Cerebellar nuclear complex (tissue), 1 donor: ENCODE measurements at places on chromosomes 4 and X.

DNA sequence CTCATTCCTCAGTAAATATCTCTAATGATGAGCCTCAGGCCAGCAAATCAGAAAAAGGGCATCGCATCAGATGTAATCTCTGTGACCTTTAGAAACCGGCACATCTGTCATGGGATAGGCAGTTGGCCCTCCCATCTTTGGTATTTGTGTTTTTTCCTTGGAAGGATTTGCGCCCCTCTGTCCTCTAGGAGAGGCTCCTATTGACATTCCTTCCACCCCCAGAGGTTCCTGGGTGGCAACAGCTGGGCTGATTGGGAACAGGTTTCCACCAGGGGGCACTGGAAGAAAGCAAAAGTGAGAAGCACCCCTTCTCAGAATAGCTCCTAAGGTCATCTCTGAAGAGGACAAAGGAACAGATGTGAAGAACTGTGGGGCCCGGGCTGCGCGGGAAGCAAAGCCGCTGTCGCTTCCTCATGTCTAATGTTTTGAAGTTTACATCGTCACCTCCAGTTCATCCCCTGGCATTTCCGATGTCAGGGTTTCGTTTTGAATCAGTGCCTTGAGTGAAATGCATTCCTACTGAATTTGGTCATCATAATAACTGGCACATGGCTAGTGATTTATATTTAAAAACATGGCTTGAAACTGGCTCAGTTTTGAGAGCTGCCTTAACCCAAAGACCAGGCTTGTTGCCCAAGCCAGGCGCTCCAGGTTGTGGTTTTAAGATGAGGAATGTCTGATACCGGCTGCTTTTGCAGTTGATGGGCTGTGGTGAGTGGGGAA is 6.2 kb downstream of the TXK start:
- DNase-seq = no peak

DNA sequence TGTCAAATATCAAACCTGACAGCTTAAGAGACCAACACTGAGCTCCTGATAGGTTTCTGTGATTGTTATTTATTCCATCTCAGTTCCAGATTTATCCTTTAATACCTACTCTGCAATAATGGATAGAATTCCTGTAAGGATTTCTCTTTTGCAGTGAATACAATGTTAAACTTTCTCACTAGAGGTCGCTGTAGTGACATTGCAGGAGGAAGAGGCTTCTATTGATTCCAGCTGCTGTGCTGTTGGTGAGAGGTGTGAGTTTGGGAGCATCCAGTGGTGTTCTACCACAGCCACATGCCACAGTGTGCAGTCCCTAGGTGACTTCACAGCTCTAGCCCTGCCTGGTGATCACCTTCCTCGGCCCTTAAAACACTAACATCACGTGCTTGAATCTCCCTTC is 34.6 kb upstream of the DCAF8L2 start:
- DNase-seq = no peak

- no peak for DNase-seq
Measured at GRCh38 chrX:42948723-42949657, 171.0 kb upstream of the PPP1R2C start.

DNA sequence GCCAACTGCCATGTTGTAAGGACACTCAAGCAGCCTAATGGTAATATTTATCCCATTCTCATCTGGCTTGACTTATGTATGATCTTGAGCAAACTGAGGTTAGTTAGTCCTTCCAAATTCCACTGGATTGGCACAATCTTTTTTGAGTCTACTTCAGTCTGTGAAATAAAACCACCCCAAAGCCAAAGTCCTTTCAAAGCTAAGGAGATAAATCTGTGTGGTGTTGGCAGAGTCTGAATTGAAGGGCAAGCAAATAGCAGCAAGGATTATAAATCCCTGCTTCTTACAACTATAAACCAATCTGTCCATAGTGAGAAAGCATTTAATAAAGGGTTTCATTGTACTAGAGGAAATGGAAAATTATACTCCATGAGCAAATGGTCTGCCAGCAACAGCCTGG is 233.9 kb upstream of the GLRA2 start:
- DNase-seq = no peak

GRCh38 chr4:188078116-188078515 is 31.3 kb downstream of the TRIML2 start:
- no peak for DNase-seq

- DNase-seq = no peak
Measured at GRCh38 chrX:19512359-19512758, 2.9 kb downstream of the MAP3K15 start.

GRCh38 chrX:129606918-129607317 is 47.8 kb downstream of the APLN start:
- DNase-seq = no peak

DNA sequence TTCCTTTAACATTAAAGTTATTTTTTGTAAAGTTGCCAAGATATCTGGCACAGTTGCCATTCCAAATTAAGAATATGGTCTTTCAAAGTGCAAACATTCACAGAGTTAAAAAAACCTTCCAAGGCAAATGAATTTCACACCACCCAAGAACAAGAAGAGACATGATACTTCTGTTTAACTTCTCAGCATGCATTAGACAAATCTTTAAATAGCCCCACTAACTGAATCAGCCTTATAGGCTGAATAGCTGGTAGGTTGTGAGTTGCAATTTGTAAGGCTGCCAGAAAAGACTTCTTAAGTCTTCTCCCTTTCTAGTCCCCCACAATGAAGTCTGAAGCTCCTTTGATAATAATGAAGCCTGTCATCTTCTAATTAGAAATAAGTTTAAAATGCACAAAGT is 95.6 kb downstream of the MAPK10 start:
- DNase-seq = no peak

DNA sequence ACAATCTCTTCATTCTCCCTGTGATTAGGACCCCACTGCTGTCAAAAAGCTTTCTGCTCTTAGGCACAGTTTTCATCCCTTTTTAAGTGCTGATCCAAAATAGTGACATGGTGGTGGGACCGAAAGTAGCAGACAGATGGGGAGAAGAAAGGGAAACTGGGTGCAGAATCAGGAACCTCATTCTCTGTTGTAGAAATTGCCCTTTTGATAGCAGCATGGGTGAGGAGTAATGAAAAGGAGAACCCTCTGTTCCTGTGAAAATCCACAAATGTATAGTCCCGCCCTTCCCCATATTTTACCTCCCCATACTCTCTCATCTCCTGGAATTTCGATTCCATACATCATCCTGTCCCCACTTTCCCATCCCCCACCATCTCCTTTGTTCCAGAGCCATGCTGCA is 126.5 kb downstream of the STIM2 start:
- no peak for DNase-seq

DNA sequence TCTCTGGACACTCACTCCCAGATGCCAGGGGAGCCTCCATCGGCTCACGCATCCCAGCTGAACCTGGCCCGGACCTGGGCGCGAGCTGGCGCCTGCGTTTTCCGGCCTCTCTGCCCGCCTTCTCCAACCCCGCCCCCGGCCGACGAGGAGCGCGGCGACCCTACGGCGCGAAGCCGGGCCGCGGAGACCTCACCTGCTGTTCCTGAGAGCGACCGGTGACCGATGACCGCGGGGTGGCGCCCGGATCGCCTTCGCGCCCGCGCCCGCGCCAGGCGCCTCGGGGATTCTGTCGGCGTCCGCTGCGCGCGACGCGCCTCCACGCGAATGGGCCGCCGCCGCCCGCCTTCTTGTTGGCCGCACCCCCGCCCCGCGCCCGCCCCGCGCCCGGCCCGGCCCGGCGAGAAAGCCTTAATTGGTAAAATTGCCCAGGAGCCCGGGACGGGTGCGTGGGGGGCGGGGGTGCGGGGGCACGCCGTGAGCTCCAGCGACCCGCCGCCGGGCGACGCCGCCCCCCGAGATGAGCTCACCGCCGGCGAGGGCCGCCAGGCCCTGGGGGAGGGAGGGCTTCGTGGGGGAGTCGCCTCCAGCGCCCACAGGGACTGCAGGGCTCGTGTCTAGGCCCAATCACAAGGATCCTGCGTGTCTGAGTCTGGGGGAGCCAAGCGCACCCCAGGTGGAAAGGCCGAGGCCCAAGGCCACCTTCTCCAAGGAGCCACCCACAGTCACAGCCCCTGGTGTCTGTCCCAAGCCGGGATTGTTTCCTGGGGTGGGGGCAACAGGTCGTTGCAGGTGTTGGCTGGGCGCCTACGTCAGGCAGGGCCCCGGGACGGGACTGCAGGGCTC is at the start of gene FLNA:
Gene FLNA (minus strand): TSS at position 322 of the 843 bp plus-strand sequence. CDS start 3,389 bp downstream, outside the sequence.
- DNase-seq = no peak

DNA sequence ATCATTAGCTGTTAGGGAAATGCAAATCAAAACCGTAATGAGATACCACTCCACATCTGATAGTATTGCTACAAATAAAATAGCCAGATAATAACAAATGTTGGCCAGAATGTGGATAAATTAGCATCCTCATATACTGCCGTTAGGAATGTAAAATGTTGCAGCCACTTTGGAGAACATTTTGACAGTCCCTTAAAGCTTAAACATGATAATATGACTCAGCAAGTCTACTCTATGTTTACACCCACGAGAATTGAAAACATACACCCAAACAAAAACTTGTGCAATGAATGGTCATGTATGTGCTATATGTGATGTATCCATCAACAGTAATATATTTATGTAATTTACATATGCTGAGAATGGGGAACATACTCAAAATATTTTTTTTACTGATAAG is 78.2 kb downstream of the GSTCD start:
- no peak for DNase-seq

DNA sequence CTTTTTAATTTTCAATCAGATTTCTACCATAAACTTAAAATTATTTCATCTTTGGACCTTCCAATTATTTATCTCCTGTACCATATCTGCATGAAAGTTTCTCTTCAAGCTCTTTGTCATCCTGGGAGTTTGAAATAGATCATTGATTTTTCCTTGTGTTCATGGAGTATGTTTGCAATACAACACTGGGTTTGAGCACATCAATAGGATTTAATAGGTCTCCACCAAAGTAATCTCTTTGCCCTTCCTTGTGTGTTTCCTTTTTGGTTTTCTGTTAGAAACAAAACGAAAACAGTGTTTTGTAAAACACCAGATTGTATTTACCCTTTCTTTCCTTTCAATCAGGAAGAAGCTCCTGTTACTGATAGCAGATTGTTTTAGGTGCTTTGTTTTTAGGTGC is 11.9 kb downstream of the FMR1 start:
- no peak for DNase-seq

DNA sequence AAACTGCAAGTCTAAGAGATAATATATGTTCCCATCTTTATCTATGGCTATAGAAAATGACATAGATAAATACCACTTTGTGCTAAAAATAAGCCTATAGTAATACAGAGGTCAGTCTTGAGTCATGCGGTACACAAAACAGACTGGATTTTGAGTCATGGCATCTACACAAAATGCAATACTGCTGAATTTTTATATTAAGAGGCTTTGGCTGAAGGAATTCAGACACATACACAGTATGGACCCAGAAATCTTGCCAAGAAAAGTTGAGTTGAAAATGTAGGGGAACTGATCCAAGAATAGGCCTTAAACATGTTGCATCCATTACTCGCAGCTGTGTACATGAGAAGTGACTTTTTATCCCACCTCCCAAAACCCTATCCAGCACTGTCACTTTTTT is 184.4 kb downstream of the TENM3 start:
- DNase-seq = no peak

DNA sequence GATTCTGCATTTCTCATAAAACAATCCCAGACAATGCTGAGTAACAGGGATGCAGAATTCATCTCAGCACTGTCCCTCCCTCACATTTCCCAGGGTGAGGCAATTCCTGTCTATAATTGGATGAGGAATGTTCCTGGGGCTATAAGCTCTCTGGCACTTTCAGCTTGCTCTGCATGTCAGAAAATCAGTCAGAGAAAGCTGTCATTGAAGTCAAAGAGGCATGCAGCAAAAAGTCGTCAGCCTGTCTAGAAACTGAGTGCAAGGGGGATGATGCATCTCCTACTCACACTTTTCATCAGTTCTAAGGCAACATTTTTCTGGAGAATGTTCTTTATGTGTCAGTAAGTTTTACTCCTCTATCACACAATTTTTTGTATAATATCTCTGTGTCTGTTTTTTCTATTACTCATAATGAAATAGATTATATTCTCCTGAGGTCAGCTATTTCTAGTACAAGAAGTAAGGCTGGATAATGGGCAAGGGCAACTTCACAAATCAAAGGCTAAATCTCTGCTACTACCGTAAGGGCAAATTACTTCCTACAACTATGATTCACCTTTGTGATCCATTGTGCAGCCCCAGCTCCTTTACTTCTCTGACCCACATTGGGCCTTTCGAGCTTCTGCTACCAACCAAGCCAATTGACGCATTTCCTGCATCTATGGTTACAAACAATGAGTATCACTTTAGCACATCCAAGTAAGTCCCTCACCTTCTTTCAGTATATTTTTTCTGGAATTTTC is 56.0 kb downstream of the TASL start:
- no peak for DNase-seq

- DNase-seq = no peak
Measured at GRCh38 chr4:81631958-81632441, 160.3 kb upstream of the RASGEF1B start.

DNA sequence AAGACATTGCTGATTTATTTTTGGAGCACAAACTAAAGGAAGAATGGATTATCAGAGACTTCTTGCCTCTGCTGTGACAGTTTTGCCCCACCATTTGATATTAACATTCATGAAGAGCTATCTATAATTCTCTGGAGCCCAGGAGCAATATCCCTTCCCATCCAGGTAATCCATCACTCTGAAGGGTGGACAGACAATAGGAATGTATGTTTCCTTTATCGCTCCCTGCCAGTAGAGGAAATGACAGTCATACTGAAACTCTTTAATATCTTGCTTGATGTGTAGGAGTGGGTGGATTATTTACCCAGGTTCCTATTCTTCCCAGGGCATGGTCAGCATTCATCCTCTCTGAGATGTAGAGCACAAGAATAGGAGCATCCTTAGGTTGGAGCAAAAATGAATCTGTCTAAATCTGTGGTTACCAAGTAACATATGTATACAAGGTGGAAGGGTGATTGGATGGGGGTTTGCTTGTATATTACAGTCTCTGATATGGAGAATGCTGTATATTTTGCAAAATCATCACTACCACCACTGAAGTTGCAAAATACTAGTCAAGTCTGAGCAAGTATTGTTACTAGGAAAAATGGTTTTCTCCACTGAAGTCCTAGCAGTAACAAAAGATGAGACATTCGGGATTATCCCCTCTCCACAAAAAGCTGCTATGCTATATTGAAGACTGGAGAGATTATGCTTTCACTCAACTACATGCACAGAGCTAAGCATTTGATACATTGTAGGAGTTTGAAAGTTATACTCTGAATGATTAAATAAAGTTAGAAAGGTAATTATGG is 151.6 kb downstream of the CBLL2 start:
- DNase-seq = no peak

GRCh38 chr4:109826719-109827118 is 1.1 kb upstream of the RRH start:
- no peak for DNase-seq

- DNase-seq = no peak
Measured at GRCh38 chrX:100980608-100981497, 11.3 kb downstream of the ARL13A start.

- no peak for DNase-seq
Measured at GRCh38 chr4:118388606-118389005, 35.8 kb upstream of the PRSS12 start.

DNA sequence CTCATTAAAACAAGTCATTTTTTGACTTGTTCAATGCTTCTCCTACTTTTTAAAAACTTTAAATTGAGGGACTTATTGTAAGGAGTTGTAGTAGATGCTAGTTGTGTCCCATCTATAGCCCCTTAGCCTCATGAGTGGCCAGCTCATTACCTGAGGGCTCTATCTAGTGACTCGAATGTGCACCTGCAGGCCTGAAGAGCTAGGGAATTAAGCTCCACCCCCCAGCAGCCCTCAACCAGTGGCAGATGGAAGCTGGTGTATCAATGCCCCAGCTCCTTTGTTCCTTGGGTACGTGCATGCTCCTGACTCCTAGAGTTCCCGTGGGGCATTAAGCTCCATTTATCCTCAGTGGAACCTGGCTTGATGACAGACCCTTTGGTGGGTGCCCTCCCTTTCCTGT is 146.7 kb upstream of the FAM9B start:
- no peak for DNase-seq
